ENCODE measurements at places on chromosomes 5 and 9. TPM values are rescaled to one million over a fixed set of nuclear protein-coding genes. Genes with fewer than 3 reads are reported as not detected.
A peak's percentile ranks its signal among the peaks of the same experiment; 100 is the strongest.

DNA sequence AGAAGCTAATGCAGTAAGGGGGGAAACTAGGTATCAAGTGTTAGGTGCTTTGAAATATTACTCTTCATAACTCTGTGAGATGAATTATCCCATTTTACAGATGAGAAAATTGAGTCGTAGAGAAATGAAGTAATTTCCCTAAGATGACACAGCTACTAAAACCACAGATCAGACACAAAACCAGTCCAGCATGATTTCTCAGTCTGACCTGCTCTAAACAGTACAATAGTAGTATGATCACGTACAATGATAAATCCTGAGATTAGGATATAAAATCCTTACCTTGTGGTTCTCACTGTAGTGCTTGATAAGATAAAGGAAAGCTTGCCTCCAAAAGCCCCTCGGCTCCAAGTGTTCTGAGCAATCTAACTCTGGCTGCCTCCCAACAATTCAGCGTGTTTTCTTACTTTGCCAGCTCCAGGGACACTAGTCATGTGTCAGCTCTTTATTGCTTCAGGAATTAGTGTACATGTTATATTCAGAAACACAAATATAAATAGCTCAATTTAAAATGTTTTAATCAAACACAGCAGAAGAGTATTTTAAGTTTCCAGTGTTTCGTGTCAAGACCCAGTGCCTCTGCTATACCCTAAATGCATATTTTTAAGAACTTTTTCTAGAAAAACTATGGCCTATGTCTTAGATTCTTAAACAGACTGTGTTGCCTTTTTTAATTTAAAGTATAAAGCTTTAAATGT, 243.6 kb downstream of the DENND1A start:
- peak; percentile 32 for DNase-seq

GRCh38 chr5:158513490-158514318, 586.0 kb downstream of the EBF1 start:
- no peak for DNase-seq

DNA sequence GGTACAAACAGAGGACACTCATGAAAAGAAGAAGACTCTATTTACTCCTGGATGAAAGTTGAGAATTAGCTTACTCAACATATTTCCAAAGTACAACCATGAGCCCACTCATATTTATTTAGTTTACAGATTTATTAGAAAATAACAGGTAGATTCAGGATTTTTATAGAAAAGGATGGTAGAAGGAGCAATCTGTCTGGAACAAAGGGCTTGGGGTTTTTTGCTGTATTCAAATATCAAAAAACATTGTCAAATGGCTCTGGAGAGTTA, 7.0 kb upstream of the ERAP2 start:
- DNase-seq = no peak

The FAM221B gene
- not detected for total RNA-seq

All from IMR-90 (cell line).